ENCODE measurements at places on chromosomes 1 and 21. TPM values are rescaled to one million over a fixed set of nuclear protein-coding genes. Genes with fewer than 3 reads are reported as not detected.

Gene PAQR6
- 2.6 TPM for total RNA-seq

DNA sequence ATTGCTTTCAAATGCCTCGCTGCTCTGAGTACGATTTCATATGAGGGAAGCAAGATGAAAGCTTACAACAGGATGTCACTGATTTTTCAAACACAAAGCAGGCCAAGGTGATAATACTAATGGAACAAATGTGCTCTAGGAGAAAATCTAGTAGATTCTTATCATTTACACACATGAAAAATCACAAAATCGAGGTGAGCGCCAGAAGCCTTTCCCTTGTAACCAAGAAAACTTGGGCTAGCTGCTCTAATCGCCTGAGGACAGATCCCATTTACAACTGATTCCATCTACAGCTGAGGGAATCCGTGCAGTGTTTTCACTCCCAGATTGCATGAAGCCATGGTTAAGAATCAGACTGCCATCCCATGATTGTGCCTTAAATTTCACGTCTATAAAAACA lies 117.5 kb downstream of the TM2D1 start:
- H3K4me1 ChIP-seq: no peaks in the 10 kb centered on the region
- no peak overlapping the region for H3K4me3 ChIP-seq
- H3K36me3 ChIP-seq: no peaks in the 10 kb centered on the region
- DNase-seq: no peak
- no peak overlapping the region for H3K27ac ChIP-seq

Gene SYTL1
- 244 TPM for total RNA-seq

GRCh38 chr1:56097713-56098112 lies 481.6 kb downstream of the PLPP3 start:
- H3K4me1 ChIP-seq: no peaks in the 10 kb centered on the region
- H3K27ac ChIP-seq: no peak overlapping the region
- DNase-seq: no peak
- no peak overlapping the region for H3K4me3 ChIP-seq
- no peaks in the 10 kb centered on the region for H3K27me3 ChIP-seq
- H3K36me3 ChIP-seq: no peaks in the 10 kb centered on the region

DNA sequence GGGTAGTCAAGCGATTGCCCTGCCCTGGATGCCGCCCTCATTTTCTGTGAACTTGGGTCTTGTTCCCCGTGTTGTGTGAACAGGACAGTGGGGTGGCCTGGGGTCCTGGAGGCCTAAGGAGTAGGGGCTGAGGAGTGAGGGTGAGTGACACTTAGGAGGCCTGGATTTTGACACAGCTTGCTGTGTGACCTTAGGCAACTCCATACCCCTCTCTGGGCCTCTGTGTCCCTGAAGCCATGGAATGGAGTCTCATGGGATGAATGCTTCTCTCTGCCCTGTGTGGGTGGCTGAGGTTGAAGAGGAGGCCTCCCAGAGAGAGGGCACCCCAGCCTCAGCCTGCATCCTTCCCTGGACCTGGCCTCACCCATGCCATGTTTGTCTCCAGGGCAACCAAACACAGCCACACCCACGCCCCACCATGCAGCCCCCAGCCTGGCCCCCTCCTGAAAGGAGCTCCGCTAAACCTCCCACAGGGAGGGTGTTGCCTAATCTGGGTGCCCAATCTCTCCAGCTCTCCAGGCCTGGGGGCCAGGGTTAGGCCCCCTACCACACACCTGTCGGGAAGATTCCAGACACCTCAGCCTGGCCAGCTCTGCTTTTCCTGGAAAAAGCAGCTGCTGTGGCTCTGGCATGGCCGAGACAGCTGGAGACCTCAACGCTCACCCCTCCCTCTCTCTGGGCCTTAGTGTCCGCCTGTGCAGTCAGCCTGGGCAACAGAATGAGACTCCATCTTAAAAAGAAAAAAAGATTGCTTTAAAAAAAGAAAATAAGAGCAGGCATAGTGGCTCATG lies 9.9 kb downstream of the MYOM3 start:
- H3K27me3 ChIP-seq: no peaks in the 10 kb centered on the region
- H3K4me1 ChIP-seq: no peaks in the 10 kb centered on the region
- no peaks in the 10 kb centered on the region for H3K36me3 ChIP-seq
- no peak overlapping the region for H3K27ac ChIP-seq
- no peak overlapping the region for H3K4me3 ChIP-seq

Gene RNU1-2
- total RNA-seq: 3,261 TPM

DNA sequence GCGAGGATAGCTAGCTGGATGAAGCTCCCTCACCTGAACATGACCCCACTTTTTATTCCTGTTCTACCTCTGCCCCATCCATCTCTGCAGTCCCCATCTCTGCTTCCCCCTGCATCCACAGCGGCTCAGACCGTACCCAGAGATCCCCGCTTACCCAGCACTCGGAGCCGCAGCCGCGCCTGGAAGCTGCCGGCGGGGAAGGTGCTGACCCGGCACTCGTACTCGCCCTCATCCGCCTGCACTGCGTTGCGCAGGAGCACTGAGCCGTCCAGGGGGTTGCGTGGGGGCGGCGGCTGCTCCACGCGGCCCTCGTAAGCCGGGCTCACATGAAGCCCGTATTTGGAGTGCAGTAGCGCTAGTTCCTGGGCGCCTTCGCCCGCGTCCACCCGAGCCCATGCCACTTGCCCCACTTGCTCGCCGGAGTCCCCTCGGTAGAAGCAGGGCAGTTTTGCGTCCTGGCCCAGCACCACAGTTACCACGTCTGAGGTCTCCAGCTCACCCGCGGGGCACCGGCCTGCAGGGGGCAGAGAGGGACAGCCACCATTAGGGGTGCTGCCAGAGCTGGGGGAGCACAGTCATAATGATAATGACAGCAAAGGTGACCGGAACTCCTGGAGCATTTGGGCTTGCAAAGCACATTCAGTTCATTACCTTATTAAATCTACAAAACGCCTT lies 9.8 kb downstream of the NECTIN4 start:
- no peak overlapping the region for H3K4me3 ChIP-seq
- peaks cover 6% of the 10 kb centered on the region for H3K4me1 ChIP-seq
- H3K27me3 ChIP-seq: no peaks in the 10 kb centered on the region
- H3K36me3 ChIP-seq: no peaks in the 10 kb centered on the region
- DNase-seq: no peak
- no peak overlapping the region for H3K27ac ChIP-seq
